ENCODE measurements at places on chromosomes 4 and X. TPM values are rescaled to one million over a fixed set of nuclear protein-coding genes. Genes with fewer than 3 reads are reported as not detected.

TMEM31 gene
- not detected for total RNA-seq

CT45A9 gene
- not detected for total RNA-seq

IL3RA gene
- total RNA-seq, result 64.7 TPM

ADH7 gene
- total RNA-seq, result not detected

CEP135 gene
- total RNA-seq, result 9.8 TPM

ERAS gene
- not detected for total RNA-seq

ABCD1 gene
- 16.6 TPM for total RNA-seq

TCEAL5 gene
- total RNA-seq, result not detected

LINC00632 gene
- 0.23 TPM for total RNA-seq

HSFX2 gene
- 0.37 TPM for total RNA-seq

PLP2 gene
- 2.6 TPM for total RNA-seq

PRKG2 gene
- not detected for total RNA-seq

PNMA6F gene
- not detected for total RNA-seq

CFAP299 gene
- 0.34 TPM for total RNA-seq

GYPE gene
- total RNA-seq, result 0.17 TPM

F8A1 gene
- 2.7 TPM for total RNA-seq

NR3C2 gene
- total RNA-seq, result 9.9 TPM

CT45A5 gene
- not detected for total RNA-seq

FRAS1 gene
- total RNA-seq, result 1.7 TPM

TNIP2 gene
- 119 TPM for total RNA-seq

UGDH gene
- total RNA-seq, result 65.5 TPM

PDLIM5 gene
- total RNA-seq, result 113 TPM

GK2 gene
- total RNA-seq, result not detected

SNCA gene
- 140 TPM for total RNA-seq

DIPK2B gene
- total RNA-seq, result 88.8 TPM

CT45A3 gene
- not detected for total RNA-seq

RHOXF1 gene
- total RNA-seq, result not detected

ETNPPL gene
- total RNA-seq, result not detected

TCEAL3 gene
- 8.4 TPM for total RNA-seq

GPR119 gene
- not detected for total RNA-seq

HPSE gene
- total RNA-seq, result 12.0 TPM

SLC25A5 gene
- 297 TPM for total RNA-seq

ELK1 gene
- total RNA-seq, result 13.4 TPM

All from dermis blood vessel endothelial cell (primary cell).